ENCODE measurements at places on chromosomes 7 and 10.

DNA sequence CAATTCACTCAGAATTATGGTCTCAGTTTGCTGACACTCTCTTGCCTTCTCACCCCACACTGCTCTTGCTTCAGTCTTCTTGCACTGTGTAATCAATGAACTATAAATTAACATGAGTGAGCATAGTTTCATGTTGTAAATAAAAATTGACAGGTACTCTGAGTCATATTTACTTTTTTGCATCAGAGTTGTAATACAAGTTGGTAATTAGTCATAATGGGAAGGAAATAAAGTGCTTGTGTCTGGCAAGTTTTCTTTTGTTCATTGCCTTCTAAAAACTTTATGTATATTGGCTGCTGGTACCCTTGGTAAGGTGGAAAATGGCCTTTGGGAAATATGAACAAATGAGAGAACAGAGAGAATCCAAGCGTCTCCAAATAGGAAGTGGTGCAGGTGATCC is 169.3 kb upstream of the MAGI2 start:
- DNase-seq: no peak

GRCh38 chr10:22911067-22911466 is 16.8 kb upstream of the ARMC3 start:
- DNase-seq: no peak

DNA sequence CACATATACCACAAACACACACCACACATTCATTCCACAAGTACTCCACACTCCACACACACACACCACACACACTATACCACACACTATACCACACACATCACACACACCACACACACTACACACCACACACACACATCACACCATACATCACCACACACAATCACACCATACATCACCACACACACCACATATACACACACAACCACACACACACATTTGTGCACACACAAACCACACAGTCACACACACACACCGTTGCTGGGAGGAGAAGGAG is 112.8 kb downstream of the PTPN20 start:
- no peak for DNase-seq

DNA sequence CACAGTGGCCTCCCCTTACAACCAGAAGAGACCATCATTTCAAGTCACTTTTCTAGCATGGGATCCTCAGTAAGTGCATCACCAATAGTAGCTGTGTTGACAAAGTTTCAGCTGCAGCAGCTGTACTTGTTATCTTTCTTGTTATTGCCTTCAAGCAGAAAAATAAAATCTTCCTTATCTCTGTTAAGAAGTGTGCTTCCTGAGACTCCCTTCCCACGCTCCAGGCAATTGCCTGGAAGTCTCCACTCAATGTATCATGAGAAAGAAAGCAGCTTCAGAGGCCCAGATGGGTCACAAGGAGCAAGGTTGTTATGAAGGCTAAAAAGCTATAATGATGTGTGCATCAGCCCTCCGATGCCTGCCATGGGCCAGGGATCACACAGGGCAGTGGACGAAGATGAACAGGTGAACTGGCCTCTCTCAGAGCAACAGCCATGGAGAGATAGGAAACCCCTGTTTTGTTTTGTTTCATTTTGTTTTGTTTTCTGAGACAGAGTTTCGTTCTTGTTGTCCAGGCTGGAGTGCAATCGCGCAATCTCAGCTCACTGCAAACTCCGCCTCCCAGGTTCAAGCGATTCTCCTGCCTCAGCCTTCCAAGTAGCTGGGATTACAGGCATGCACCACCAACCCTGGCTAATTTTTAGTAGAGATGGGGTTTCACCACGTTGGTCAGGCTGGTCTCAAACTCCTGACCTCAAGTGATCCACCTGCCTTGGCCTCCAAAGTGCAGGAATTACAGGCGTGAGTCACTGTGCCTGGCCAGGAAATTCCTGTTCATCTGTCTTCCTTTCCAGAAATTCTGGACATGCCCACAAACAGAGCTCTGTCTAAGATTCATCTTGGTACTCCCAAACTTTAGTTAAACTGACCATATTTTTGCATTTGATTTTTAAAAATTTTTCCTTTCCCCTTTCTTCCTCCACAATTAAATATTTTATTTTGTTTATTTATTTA is 340.5 kb downstream of the TNS3 start:
- no peak for DNase-seq

GRCh38 chr10:126937026-126937425 is 31.8 kb downstream of the DOCK1 start:
- DNase-seq: no peak

DNA sequence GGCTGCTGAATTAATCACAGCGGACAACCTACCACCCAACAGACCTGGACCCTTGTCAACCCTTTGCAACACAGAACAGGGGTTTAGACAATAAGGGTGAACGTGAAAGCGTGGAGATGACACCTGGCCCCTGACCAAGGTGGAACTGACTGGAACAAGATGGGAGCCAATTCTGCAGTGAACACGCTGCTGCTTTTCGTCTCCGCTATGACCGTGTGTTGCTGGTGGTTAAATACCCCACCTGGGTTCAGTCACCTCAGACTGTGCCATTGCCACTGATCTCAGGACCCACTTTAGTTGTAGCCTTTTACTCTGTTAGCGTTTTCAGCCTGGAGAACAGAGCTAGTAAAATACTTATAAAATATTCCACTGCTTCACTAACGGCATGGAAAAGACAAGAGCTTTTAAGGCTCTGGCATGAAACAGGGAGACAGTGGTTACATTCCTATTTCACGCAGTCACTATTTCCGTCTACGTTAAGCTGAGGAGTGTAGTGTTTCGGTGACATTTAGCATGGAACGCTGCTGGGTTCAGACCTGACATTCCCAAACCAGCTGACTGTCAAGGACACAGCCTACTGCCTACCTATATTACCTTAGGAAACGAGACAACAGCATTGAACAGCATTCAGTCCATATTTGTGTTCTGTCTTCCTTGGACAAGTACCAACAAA is 119.5 kb upstream of the PRSS1 start:
- DNase-seq: no peak

DNA sequence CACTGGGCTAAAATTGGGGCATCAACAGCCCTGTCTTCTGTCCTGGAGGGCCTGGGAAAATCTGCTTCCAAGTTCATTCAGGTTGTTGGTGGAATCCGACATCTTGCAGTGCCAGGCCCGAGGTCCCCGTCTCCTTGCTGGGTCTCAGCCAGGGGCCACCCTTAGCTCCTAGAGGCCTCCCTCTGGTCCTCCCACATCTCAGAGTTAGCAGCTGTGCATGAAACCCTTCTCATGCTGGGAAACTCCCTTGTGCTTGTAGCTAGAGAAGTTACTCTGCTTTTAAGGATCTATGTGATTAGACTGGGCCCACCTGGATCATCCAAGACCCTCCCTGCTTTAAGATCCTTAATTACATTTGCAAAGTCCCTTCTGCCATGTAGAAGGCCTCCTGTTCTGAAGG is 15.3 kb downstream of the HIP1 start:
- no peak for DNase-seq

DNA sequence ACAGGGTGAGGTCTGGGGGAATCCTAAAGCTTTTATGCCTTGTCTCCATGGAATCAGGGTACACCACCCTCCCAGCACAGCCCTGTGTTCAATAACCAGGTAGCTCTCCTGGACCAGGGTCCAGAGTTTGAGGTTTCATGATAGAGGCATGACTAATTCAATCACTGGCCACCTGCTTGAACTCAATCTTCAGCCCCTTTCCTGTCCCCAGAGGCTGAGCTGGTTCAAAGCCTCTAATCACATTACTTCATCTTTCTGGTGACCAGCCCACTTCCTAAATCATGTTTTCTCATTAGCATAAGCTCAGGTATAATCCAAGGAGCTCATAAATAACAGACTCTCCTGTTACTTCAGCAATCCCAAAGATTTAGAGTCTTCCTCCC is 20.5 kb downstream of the CRPPA start:
- no peak for DNase-seq

- no peak for DNase-seq
Measured at GRCh38 chr10:25467881-25468280, 293.1 kb downstream of the GPR158 start.

GRCh38 chr7:85185424-85186082 is 1.3 kb downstream of the SEMA3D start:
- no peak for DNase-seq

DNA sequence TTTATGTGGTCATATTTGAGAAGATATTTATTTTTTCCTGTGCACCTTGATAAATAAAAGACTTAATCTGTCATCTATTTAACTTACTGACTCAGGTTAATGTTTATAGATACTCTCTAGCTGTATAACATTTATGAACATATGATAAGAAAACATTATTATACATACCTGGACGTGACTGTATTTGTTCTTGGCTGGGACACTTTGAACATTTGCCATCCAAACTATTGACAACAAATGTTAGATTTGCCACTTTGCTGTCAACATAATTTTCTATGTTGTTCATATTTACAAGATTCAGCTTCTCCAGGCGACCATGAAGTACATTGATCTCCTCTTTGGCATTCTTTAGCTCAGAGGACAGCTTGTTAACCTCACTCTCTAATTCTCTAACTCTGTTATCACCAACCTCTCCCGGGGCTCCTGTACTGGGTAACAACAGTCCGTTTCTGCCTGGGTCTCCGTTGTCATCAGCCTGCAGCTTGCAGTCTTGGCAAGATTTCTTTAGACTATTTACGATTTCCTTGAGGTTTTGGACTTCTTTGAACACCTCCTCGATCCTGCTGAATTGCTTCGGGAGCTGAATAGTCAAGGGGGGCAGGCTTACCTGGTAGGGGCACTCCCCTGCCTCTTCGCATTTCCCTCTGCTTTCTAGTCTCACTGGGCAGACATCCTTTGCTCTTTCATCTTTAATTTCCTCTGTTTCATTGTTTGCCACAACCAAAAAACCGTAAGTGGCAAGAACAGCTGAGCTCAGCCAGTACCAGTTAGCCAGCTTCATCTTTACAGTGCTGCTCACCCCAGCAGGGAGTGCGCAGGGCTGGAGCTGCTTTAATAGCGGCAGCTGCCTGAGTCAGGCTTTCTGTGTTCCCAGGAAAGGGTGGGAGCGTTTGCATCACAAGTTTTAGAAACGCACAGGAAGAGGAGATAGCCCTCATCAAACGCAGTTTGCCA is at the start of gene FGL2:
Gene FGL2 (minus strand): TSS at position 807 of the 954 bp plus-strand sequence. CDS start 26 bp downstream, at position 781.
- DNase-seq: peak; percentile 46

- peak; percentile 52 for DNase-seq
Measured at GRCh38 chr10:4656576-4657194, 169.3 kb upstream of the AKR1E2 start.

DNA sequence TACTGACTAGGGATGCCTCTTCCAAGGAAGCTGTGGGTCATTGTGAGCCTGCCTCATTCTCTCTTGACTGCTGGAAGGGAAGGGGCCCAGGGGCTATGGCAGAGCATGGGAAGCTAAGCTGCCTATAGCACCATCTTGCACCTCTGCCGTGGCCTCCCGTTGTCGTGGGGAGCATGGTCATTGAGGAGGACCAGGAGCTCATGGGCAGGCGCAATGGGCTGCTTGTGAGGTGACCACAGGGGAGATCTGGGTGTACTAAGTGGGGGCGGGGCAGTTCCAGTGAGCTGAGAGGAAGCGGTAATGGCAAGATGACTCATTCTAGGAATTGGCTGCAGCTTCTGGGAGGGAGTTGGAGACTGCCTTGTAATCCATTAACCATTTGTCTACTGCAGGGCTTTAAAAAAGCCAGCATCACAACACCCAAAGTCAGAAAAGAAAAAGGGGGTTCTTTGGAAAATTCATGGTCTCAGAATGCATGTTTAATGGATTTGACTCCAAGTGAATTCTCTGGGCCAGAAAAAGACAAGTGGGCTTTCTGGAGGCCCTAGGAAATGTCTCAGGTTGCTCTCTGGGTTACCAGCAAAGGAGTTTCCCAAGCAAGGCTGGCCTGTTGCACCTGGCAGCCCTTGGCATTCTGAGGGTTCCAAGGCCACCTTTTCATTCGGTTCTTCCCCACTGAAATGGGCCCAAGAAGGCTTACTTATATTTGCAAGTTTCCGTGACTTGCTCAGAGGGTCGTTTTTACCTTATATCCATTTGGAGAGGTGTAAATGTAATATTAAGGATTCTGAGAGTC is 3.6 kb downstream of the DUSP5 start:
- DNase-seq: peak; percentile 85

DNA sequence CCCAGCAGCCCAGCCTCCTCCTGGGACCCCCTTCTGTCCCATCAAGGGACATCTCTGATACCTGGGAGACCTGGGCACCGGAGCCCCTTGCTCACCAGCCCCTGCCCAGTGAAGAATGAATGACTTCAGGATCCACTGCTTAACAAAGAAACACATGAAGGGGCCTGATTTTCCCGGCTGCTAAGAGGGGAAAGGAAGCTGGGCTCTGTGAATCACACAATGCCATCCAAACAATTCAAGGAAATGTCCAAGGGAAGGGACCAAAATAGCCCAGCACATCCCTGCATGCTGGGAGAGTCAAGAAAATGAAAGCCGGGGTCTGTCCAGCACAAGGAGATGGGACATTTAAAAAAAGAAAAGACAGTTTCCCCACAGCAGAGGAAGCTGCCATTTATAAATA is 128.7 kb upstream of the JCAD start:
- DNase-seq: no peak

- peak; percentile 5 for DNase-seq
Measured at GRCh38 chr10:61024856-61025201, 80.8 kb upstream of the RHOBTB1 start.

DNA sequence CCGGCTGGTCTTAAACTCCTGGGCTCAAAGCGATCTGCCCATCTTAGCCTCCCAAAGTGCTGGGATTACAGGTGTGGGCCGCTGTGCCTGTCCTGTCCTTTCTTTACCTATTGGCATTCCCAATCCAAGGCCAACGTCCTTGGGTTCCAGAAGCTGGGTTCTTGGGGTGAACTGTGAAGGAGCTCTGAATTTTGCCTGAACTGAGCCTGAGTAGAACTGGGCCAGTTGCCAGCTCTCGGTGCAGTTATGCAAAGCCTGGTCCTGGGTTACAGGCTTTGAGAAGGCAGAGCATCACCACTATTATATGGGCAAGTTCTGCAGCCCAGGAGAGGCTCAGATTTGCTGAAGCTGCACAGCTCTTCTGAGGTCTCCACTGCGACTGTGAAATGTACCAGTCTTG is 24.6 kb upstream of the SH2D4B start:
- DNase-seq: no peak

- no peak for DNase-seq
Measured at GRCh38 chr7:55133630-55134358, 115.0 kb downstream of the EGFR start.

DNA sequence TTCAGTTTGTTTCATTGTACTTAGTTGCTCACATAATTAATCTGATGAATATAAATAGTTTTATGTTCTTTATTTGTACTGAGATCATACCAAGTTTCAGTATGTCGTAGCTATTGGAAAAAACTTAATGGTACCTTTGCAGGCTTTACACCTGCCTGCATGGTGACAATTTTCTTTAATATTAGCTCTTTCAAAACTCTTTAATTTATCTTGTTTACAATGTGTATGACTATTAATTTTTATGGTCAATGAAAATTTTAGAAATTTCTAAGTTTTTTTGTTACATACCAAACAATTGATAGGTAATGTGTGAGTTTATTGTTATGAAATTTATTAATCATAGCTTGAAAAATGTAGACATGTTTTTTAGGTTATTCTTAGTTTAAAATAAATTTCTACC is 4.0 kb downstream of the DYNC2I1 start:
- DNase-seq: no peak

GRCh38 chr7:157851501-157852067 is 514.8 kb downstream of the DNAJB6 start:
- DNase-seq: peak; percentile 94
